ENCODE measurements at places on chromosomes 16 and 17. TPM values are rescaled to one million over a fixed set of nuclear protein-coding genes. Genes with fewer than 3 reads are reported as not detected.
A peak's percentile ranks its signal among the peaks of the same experiment; 100 is the strongest.

The C17orf78 gene
- not detected for total RNA-seq

The MTSS2 gene
- total RNA-seq = 38.3 TPM

DNA sequence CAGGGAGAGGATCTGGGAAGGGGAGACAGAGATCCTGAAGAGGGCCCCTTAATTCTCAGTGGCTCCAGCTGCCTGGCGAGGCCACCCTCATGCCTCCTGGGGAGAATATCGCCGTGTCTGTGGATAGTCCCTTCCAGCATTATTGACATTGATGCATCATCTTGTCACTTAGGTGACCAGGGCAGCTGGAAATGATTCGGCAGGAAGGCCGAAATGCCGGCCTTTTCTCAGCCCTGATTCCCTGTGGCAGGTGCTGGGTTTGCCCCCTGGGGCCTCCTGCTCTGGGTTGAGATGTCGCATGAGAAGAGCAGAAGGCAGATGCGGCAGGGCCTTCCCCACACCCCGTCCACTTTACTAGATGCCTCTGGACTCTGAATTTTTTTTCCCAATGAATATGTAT is 89.5 kb downstream of the RAP1GAP2 start:
- no peak for DNase-seq

- DNase-seq = no peak
These were observed 3.8 kb downstream of the CBX4 start for GRCh38 chr17:79835470-79835899.

- DNase-seq = no peak
These were observed 54.1 kb upstream of the NUDT7 start for GRCh38 chr16:77668201-77668600.

The XAF1 gene
- 50.9 TPM for total RNA-seq

The ABCC12 gene
- total RNA-seq = not detected

- no peak for DNase-seq
These were observed 36.4 kb upstream of the SLC12A3 start for GRCh38 chr16:56828647-56829046.

- no peak for DNase-seq
These were observed 233.5 kb upstream of the TNRC6C start for GRCh38 chr17:77724876-77725615.

GRCh38 chr17:9192010-9192409 is 170.7 kb downstream of the NTN1 start:
- peak; percentile 36 for DNase-seq
